ENCODE measurements at places on chromosomes 4 and X.

DNA sequence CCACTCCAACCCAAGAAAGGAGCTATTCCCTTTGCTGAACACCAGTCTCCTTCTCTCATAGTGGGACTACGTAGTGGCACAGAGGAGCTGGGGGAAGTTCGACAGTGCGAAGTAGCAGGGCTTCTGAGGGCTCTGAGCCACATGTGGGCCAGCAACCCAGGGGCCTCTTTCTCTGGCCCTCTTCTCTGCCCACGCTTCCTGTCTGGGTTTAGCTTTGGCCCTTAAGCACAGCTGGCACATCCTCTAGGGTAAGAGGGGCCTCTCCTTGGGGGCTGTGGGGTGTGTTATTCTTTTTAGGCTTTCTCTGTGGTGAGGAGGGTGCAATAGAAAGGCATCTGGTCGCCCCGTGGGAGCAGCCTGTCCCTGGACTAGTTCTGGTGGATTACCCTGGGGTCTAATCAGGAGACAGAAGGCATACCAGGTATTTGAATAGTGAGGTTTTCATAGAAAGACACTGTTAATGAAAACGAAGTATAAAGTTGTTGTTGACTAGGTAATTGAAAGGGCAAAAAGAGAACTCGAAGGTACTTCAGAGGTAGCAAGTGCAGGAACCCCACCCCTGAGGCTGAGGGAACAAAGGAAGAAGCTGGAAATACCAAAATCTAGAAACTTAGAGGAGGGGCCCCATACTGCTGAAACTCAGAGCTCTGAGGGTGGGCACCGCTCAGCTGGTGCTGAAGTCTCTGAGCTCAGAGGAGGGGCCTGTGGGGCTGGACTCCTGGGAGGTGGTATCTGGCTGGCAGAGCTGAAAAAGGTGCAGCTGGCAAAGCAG lies 151.9 kb upstream of the RPS6KA3 start:
- DNase-seq: no peak

GRCh38 chr4:153233761-153234371 lies 29.6 kb downstream of the TRIM2 start:
- DNase-seq: no peak

DNA sequence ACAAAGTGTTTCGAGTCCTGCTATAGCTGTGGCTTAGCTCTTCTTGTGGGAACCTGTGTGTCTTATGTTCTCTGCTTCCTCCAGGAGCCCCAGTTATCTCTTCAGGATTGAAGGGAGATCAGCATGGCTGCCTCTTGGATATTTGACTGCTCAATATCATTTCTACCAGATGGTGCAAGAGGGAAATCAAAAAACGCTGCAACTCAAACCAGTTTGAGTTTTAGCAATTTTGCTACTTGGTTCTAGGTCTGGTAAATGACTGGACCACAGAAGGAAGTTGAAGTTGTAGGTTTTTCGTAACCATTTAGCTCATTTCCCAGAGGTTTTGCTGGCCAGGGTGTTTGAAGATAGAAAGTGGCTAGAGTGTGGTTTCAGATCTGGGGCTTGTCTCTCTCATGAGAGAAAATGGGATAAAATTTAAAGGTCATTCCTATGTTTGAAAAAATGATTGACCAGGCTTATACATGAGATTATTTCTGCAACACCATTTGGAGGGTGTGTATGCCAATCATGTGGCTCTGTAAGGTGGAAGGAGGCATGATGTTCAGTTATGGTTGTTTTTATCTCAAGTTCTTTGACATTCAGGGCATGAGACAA lies 210.4 kb downstream of the SPRY1 start:
- no peak for DNase-seq

DNA sequence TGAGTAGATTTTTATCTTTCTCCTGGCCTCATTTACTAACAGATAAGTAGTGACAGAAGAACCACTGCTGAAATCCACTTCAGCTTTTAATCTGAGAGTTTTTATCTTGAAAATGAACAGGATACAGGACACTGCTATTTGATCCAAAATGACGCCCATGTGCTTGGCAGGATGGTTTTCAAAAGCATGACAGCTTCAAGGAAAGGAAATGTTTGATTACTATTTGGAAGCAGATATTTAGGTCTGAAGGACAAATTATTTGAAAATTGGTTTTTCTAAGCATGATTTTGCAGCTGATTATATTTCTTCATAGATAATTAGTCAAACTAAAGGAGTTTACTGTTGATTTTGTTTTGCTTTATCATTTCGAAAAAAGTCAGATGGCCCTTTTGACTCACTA lies 11.1 kb downstream of the PACRGL start:
- DNase-seq: no peak

- peak; percentile 3 for DNase-seq
Observed at GRCh38 chrX:82092307-82092706, 890.4 kb downstream of the SH3BGRL start.

Measured in CD4-positive, alpha-beta T cell treated with Interleukin-4 for 4 hours (primary cell).